Hindlimb muscle (tissue), 1 donor: ENCODE measurements at places on chromosomes 4 and X.

DNA sequence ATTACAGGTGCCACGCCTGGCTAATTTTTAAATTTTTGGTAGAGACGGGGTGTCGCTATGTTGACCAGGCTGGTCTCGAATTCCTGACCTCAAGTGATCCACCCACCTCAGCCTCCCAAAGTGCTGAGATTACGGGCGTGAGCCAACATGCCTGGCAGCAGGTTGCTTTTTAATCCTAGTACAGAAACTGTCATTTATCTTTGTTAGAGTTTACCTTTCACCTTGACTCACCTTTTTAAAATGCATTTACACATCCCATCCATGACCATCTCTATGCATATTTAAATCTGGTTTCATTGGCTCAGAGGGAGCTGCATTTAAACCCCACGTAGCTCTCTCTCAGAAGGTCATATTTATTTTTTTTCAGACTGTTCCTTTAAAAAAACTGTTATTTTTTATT is 31.9 kb downstream of the SLC16A2 start:
- no peak for DNase-seq

GRCh38 chr4:100106982-100107381 is 83.3 kb downstream of the DDIT4L start:
- DNase-seq = no peak

DNA sequence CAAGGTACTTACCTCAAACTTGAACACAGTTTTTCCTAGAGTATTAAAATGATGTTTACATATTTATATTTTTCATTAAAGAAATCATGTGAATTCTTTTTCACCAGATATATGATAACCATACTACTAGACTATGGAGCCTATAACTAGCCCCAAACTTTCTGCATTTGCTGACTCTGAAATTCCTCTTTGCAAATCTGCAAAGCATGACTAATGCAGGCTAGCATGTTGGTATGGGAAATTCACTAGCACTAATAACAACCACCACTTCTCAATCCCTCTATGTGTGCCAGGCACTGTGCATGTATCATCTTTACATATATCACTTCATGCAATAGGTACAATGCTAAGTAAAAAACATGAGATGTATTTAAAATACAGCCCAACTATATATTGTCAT is 51.1 kb downstream of the SLC10A7 start:
- DNase-seq = no peak

- no peak for DNase-seq
Observed at GRCh38 chrX:147850875-147851274, 60.8 kb upstream of the FMR1 start.

DNA sequence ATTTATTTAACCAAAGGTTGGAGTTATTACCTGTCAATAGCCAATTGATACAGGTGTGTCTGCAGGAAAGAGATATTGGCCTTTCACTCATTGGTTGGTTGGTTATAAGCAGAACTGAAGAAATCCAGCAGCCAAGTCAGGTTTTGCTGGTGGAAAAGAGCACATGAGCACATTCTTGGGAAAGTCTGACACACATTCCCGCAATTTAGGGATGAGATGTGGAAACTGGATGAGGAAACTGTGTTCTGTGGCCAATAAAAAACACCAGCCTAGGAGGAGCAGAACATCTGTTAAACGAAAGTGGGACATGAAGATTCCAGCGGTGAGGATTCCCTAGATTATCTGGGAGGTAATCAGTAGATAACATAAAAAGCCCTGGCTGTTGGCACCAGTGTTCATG is 567.4 kb upstream of the CPEB2 start:
- no peak for DNase-seq

GRCh38 chrX:49878128-49878833 is 1.0 kb upstream of the USP27X start:
- no peak for DNase-seq
